ENCODE measurements at places on chromosomes 12 and 14.

GRCh38 chr14:63524537-63525155 is 18.5 kb downstream of the PPP2R5E start:
- no peak for DNase-seq

DNA sequence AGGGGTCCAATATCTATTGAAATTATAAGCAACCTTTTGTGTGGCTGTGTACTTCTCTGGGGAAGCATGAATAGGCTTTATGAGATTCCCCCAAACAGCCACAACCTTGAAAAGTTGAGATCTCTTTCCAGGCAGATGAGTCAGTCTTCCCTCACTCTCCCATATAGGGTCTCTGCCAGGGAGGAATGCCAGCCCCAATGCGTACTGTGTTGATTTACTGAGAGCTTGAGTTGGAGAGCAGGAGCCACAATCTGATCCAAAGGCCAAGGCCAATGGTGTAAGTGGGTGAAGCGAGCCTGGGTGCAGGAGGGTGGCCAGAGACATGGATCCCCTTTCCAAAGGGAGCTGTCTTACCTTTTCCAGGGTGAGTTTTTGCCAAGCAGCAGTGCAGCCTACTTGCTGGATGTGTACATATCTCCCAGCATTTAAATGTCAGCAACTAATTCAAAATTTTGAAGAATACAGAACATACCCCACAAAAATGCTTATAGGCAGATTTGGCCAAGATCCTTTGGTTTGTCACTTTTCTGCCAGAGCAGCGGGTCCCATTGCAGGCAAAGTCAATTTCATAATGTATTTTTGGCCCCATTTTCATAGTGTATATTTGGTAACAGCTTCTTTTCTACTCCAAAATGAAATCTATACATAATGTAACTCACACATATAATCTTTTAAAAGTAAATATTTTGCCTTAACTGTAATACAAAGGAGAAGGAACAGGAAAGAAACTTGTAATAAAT is 88.2 kb downstream of the TBC1D30 start:
- DNase-seq: no peak

GRCh38 chr14:55028066-55028465 is 1.0 kb downstream of the SOCS4 start:
- no peak for DNase-seq

DNA sequence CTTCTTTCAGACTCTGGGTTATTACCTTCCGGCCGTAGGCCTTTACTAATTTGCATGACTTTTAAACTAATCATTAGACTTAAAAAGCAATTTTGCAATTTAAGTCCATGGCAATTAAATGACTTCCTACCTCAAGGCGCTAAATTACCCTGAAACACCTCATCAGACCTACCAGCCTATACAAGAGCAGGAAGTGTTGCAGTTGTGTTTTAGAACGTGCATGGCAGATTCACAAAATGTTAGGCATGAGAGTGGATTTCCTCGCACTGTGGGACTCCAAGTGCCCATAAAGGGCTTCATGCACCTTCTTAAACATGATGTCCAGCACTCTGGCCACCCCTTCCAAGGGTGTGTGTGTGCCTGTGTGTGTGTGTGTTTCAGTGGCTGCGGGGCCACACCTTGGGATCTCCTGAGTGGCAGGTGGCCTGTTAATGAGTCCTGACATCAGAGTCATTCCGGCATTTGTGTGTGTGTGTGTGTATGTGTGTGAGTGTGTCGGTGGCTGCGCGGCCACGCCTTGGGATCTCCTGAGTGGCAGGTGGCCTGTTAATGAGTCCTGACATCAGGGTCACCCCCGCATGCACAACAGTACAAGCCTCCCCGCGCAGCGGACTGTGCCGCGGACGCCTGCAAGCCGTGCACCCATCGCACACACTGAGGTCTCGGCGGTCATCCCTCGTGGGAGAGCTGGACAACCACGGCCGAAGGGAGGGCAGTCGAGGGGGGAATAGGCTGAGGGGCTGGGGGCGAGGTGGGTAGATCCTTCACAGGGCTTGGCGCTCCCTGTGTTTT is 900 bp downstream of the C2CD5 start:
- DNase-seq: peak; percentile 38

DNA sequence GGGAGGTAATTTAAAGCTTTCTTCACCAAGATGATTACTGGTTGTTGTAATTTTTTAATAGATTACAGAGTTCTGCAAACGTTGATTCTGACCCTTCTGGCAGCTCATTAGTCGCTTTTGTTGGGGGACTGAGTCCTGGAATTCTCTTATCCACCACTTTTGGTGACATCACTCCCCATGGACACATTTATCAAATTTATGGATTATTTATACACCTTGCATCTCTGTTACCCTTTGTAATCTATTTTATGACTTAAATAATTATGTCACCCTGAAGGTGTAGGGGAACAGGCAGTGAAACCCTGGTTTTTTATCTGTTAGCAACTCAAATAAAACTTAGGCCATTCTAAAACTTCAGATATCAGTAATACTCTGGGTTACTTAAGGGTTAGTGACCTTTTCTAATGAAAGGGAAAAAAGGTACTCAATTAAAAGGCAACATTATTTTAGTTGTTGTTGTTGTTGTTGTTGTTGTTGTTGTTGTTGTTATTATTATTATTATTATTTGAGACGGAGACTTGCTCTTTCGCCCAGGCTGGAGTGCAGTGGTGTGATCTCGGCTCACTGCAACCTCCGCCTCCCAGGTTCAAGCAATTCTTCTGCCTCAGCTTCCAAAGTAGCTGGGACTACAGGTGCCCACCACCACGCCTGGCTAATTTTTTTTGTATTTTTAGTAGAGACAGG is 58.9 kb upstream of the RNU6-7 start:
- no peak for DNase-seq

Data from mesendoderm (in vitro differentiated cells).